ENCODE measurements at places on chromosomes 4 and X. TPM values are rescaled to one million over a fixed set of nuclear protein-coding genes. Genes with fewer than 3 reads are reported as not detected.

- no peak for DNase-seq
Observed at GRCh38 chr4:171532968-171533367, 280.2 kb upstream of the GALNTL6 start.

GRCh38 chr4:73730292-73730691 lies 10.1 kb upstream of the CXCL8 start:
- no peak for DNase-seq

DNA sequence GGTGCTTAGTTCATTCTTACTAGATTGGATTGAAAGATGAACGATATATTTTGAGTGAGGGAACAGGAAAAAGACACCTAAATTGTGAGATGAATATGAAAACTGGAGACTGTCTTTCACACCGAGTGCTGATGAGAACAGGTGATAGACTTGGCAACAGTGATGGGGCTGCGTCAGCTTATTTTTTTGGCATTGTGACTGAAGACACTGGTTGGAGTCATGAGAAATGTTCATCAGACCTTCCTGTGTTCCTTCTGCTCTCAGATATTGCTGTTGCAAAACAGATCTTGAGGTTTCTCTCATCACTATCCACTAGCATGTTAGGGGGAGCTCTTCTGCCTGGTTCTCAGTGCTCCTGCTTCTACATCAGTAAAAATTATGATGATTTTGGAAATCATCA lies 124.2 kb upstream of the KCNIP4 start:
- DNase-seq, result no peak

GRCh38 chrX:19670854-19671620 lies 155.7 kb upstream of the MAP3K15 start:
- no peak for DNase-seq

DNA sequence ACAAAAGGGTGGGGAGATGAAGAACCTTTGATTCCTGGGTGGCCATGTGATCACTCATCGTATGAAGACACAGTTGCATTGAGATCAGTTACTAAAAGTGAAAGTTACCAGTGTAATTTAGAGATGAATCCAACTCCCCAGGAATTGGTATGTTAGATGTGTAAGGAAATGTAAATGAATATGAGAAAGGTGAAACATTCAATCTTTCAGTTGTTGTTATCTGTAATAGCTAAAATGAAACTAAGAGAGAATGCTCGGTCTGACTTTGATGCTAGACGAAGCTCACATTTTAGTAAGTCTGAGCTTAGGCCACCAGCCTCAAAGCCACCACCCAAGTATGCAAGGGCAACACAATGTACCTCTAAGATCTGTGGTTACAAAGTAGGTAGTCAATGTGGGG lies 194.3 kb upstream of the POF1B start:
- DNase-seq, result no peak

DNA sequence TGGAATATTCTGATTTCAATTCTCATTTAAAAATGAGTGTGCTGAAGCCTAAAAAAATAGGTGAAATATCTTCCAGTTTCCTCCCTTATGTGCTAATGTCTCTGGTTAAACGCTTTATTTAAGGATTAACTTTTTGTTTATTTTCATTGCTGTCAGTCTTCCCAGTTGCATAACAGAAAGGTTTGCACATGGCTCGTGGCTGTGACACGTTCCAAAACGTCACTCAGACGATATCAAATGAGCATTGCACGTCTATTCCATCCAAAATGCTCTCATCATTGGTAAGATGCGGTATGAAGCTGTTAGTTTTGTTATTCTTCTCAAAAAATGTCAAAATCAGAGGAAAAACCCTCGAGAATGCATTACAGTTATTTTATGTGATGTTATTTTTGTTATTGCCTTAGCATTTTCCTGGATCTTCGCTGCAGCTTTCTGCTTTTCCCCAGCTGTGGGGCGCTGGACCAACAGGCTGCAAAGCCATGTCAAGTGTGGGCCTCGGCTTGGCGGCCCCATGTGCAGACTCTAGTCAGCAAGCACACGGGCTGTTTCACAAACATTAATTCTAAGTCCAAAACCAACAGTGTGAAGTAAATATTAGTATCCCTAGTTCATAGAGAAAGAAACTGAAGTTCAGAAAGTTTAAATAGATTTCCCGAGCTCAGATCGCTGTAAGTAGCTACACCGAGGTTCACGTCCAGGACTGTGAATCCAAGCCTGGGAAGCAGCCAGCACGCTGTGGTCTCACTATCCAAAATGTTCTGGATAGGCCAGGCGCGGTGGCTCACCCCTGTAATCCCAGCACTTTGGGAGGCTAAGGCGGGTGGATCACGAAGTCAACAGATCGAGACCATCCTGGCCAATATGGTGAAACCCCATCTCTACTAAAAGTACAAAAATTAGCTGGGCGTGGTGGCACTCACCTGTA lies 793.4 kb upstream of the FRG1 start:
- DNase-seq, result no peak

DNA sequence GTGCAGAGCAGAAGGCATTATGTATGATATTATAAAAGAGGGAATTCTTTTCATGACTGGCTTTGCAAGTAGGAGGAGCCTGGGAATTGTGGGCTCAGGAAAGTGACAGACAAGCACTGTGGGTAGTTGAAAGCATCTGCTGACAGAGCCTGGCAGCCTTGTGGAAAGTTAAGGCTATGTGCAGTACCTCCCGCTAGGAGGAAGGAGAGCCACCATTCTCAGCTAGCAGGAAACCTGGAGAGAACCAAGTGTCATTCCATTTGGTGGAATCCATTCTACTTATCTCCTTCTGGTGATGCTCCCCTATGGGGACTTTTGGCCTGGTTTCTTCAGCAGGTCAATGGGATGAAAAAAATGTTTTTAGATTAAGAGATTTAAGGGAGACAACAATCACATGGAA lies 81.8 kb downstream of the ASB9 start:
- no peak for DNase-seq

GRCh38 chr4:118955515-118955914 lies 66.9 kb downstream of the SYNPO2 start:
- no peak for DNase-seq

DNA sequence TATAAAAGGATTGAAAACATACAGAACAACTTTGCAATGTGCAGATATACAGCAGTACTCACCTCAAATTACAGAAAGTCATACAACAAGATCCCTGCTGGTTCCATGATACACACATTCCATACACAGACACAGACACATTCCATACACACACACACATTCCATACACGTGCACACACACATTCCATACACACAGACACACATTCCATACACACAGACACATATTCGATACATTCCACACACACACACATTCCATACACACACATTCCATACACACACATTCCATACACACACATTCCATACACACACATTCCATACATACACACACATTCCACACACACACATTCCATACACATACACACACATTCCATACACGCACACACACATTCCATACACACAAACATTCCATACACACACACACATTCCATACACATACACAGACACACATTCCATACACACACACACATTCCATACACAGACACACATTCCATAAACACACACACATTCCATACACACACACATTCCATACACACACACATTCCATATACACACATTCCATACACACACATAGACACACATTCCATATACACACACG lies 13.7 kb downstream of the LINC00632 start:
- DNase-seq, result no peak

DNA sequence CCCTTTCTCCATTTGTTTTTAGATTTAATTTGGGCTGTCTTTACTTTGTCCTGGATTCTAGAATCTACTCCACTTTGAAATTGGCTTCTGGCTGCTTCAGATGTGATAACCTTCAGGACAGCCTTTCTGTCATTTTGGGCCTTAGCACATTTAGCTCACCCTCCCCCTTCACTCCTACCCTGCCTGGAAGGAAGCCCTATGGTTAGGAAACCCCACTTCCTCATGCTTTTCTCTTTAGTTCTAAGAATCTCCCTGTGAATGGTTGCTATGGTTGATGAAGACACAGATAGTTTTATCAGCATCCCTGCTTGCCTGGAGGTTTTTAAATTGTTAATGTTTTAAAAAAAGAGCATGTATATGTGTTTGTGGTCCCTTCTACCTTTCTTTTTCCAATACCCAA lies 100.7 kb upstream of the PTPN13 start:
- no peak for DNase-seq

DNA sequence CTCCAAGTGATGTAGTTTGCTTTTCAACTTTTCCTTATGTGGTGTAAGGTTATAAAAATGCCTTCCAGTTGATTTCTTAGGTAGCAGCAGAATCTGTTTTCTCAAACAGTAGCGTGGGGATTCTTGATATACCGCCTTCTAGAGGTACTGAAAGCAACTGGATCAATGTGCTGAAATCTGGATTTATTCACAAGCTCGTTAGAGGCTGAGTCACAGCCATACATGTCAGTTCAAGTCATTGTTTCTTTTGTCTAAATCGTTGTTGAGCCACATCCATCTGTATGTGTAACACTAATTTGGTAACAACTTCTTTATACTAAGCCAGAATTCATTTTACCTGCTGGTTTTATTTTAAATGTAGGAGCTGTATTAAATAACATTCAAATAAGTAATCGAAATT lies 200.0 kb upstream of the MAD2L1 start:
- no peak for DNase-seq

- DNase-seq, result no peak
Observed at GRCh38 chr4:113708250-113708649, 53.3 kb downstream of the CAMK2D start.

DNA sequence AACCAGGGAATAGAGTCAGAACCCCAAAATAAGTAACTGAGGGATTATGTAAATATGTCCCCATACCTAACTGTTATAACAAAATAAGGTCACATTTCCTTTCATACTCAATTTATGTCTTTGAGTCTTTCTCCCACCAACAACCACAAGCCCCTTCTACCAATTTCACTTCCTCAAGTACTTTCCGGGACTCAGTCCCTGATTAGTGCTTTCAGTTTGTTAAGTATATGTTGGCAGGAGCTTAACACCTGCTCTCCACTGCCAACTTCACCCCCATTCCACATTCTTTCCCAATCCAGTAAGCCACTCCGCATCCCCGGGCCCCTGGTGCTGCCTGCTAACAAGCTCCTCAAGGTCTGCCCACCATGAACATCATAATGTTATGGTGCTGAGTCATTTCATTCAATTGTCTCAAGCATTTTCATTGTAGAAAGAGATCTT lies 71.3 kb upstream of the SPRY1 start:
- DNase-seq, result no peak

DNA sequence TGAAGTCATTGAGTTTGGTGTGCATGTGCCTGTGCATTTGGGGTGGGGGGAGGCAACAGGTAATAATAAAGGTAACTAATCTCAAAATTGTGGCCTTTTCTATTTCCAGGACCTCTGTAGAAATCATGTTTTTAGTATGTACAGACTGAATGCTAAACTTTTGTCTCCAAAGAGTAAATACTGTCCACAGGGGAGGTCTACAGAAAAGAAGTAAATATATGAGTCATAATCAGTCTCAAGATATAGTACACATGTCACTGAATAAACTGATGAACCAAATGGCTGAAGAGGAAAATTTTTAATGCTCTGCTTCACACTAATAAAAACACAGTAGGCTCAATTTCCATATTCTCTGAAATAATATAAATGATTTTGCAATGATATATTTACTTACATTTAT lies 440.4 kb upstream of the ZFP42 start:
- DNase-seq, result no peak

DNA sequence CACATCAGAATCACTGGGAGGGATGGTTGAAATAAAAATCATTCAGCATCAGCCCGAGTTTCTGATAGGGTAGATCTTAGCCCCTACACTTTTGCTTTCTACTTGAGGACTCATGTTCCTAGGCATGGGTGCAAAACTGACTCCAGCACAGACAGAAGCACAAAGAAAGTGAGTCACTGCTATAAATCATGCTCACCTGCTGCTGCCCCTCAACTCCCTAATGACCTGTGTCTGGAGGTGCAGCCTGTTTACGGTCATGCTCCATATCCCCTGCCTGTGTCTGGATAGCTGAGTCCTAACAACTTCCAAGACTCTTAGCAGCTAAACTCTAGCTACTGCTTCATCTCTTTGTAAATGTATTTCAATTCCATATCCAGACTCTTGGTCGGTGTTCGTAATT lies 57.8 kb downstream of the ADGRA3 start:
- no peak for DNase-seq

The TENM3 gene
- not detected for polyA plus RNA-seq

The HSFX1 gene
- 0.11 TPM for polyA plus RNA-seq

The CXorf49 gene
- polyA plus RNA-seq, result not detected

The NSG1 gene
- 28.1 TPM for polyA plus RNA-seq

The TKTL2 gene
- not detected for polyA plus RNA-seq
